Pancreas (tissue), 10 donors: ENCODE measurements at places on chromosomes 6 and 20.

DNA sequence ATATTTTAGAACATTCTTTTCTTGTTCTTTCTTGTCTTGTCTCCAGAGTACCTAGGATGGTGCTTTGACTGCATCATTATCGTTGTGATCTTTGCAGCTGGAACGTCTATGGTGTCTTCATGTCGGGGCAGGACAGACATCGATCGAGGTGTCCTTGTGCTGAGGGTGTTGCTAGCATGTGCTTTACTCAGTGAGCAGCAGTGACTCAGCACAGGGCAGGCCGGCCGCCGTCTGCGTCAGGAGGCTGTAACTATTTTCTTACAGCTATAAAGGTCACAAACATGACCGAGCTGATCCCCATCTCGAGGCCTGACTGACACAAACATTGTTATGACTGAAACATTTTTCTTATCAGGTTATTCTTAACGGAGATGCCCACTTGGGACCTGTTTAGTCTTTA, 14.9 kb upstream of the CTCFL start:
- no peak for DNase-seq

- peak; percentile 20 for DNase-seq
These were observed 21.7 kb upstream of the RANBP9 start for GRCh38 chr6:13733178-13733887.

- no peak for DNase-seq
These were observed 74.4 kb downstream of the PRL start for GRCh38 chr6:22222469-22222868.

DNA sequence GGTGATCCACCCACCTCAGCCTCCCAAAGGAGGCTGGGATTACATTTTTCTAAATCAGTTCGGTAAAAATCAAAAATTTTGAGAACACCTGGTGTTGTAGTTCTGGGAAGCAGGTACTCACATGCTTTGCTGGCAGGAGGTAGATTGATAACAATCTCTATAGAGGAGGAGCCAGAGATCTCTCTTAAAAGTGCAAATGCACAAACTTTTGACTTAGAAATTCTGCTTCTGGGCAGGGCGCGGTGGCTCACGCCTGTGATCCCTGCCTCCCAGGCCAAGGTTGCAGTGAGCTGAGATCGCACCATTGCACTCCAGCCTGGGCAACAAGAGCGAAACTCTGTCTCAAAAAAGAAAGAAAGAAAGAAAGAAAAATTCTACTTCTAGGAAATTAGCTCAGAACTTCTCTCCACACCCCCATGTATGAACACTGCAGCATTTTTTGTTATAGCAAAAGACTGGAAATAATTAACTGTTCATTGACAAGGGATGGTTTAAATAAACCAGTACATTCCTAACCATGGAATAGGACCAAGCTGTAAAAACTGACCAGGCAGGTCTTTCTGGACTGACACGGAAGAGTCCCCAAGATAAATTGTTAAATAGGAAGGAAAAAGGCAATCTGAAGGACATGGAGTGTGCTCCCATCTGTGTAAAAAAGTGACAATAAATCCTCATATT, 14.4 kb upstream of the TRIB3 start:
- DNase-seq, result no peak

- no peak for DNase-seq
These were observed 27.7 kb upstream of the MPC1 start for GRCh38 chr6:166410426-166410935.

GRCh38 chr6:52160472-52161104, 25.6 kb upstream of the IL17A start:
- no peak for DNase-seq

- peak; percentile 16 for DNase-seq
These were observed 130.0 kb downstream of the ERMARD start for GRCh38 chr6:169881398-169881797.

DNA sequence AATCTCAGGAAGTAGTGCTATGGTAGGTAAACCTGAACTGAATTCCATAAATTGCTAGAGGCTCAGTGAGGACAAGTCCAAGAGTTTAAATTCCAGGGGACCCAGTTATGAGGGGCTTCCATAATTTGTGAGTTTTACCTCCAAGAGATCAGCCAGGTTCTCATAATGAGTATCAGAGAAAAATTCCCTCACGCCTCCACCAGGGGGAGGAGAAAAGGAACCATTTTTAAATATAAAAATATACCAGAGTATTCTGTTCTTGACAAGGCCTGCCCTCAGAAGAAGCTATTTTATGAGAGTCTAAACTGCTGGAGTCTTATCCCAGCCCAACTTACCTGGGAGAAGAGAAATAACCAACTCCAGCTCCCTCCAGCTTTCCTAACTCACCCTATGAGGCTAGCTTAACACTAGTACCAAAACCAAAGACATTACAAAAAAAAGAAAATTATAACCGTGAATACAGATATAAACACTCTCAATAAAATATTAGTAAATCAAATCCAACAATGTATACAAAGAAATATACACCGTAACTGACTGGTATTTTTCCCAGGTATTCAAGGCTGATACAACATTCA, 158.7 kb downstream of the TFAP2A start:
- no peak for DNase-seq

DNA sequence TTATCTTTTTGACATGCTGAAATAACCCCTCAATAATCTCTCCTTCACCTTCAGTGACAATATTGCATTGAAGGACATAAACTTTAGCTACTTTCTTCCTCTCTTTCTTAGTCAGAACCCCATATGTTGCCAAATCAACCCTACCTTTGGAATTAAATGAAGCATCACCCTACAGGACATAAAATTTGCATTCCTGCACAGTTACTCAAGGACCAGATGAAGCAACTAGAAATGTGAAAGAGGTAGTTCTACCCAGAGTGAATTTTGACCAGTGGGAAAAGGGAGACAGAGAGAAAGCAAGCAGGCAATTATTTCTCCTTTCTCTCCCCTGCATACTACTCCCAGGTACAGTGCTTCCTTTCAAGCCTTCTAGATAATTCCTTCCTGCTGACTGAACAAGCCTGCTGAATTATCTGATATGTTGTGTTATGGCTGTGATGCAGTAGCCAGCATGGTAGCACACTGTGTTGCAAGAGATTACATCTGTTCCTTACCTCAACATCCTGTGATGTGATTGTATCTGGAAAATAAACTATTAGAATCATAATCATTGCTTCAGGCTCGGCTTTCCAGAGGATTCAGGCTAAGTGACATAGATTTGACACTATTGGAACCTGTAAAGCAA, 16.6 kb downstream of the TENT5A start:
- DNase-seq, result no peak

DNA sequence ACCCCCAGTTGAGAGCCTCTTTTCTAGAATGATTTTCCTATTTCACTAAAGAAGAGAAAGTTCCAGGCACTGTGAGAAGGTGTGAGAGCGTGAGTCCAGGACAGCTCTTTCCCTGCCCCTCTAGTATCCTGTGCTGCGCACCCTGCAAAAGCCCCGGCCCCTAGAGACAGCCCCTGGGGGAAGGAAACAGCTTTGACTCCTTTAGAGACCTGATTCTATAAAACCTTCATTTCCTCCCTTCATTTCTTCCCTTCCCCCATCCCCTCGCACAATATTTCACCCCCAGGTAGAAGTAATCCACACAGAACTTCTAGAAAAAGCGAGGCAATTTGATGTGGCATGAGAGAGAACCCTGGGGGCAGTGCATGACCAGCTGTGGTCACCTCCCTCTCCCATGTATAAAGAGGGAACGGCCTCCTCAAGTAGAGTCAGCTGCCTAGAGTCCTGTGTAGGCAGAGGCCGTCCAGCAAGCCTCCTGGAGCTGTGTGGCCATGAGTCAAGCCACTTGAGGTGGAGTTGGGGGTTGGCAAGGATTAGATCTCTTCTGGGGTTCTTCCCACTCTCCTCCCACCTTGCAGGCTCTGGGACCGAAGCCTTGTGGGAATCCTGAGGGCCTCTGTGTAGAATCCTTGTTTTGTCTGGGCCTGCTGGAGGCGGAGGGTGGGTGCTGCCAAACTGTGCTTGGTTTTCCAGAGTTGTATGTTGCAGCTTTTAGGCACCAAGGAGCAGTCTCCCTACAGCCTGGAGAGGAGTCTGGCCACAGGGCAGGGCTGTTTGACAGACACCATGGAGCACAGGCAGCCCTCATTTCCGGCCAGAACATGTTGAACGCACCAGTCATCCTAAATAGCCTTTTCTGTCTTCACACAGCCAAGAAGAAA, 41.7 kb downstream of the CHMP4B start:
- DNase-seq, result no peak

DNA sequence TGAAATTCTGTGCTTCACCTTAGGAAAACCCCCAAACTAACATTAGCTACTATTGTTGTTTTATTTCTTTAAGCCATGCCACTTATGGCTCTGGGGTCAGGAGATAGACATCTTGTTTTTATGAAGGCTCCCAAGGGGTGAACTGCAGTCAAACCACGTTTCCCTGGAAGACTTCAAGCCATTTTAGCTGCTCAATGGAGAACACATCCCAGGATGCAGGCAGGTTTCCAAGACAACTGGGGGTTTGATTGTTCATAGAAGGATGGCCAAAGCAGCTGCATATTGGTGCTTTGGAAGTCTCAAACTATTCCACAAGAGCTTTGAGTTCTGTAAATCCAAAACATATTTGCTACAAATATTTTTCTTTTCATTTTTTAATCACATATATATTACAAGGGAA, 818.0 kb downstream of the MAFB start:
- DNase-seq, result no peak

- DNase-seq, result no peak
These were observed 358.4 kb downstream of the CDH26 start for GRCh38 chr20:60316476-60317158.

- no peak for DNase-seq
These were observed 307.3 kb downstream of the SYNE1 start for GRCh38 chr6:152329638-152330448.

GRCh38 chr6:43819958-43820357, 49.9 kb downstream of the VEGFA start:
- no peak for DNase-seq

- DNase-seq, result no peak
These were observed 59.2 kb downstream of the RAB44 start for GRCh38 chr6:36756786-36757185.

DNA sequence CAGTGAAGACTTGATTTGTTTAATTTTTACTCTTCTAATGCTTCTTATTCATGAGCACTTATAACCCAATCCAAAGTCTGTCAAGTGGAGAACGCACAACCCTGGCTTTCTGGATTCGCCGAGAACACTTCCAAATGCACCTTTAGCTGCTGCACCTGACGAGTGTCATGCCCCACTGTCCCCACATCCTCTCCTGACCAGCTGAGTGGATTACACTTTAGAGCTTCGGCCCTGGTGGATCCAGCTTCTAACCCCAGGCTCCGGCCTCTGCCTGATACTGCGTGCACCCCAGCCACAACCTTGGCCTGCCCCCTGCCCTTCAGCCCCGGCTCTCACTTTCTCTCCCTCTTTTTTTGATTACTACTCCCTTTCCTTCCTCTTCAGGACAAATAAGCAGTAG, 258.8 kb downstream of the TMEM242 start:
- DNase-seq, result no peak
